ENCODE measurements at places on chromosomes 5 and 9.

DNA sequence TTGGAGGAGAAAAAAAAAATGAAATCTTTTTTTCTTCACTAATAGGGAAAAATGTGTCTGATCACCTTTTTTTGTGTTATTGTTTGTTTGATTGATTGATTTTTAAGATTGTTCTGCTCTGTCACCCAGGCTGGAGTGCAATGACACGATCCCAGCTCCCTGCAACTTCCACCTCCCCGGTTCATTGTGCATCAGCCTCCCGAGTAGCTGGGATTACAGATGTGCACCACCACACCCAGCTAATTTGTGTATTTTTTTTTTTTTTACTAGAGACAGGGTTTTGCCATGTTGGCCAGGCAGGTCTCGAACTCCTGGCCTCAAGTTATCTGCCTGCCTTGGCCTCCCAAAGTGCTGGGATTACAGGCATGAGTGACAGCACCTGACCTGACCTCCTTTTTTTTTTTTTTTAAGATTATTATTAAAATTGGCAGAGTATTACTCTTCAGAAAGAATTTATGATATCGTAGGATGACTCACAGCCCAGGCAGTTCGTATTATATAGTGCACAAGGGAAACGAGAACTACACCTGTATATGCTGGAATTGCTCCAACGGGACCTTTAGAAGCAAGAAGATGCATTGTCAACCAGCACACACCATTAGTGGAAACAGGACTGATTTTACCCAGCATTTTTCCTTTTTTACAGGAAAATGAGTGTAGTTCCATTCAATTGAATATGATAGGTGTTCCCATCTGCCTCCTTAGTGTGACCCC, 27.7 kb downstream of the FUBP3 start:
- no peak for DNase-seq
- H3K4me3 ChIP-seq, result no peak overlapping the region
- H3K27me3 ChIP-seq, result no peaks in the 10 kb centered on the region
- peaks cover 30% of the 10 kb centered on the region for H3K36me3 ChIP-seq
- no peak overlapping the region for H3K27ac ChIP-seq

DNA sequence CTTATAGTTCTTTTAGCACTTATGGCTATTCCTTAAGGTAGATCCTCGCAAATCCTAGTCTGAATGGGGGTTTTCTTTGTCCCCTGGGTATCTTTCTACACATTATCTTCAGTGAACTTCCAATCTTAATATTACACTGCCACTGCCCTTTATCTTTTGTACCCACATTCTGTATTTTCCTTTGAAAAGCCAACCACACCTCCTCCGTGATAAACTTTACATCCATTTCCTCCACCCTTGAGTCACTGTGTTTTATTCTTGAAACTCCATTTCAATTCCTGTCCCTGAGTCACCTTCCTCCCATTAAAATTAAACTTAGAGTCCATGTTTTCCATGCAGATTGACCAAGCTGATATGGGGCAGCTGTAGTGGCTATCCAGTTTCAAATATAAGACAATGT, 43.2 kb upstream of the RICTOR start:
- H3K36me3 ChIP-seq, result peaks cover 63% of the 10 kb centered on the region
- H3K27ac ChIP-seq, result peak overlapping the region; percentile 30
- H3K4me1 ChIP-seq, result peaks cover 19% of the 10 kb centered on the region
- no peak for DNase-seq
- no peaks in the 10 kb centered on the region for H3K27me3 ChIP-seq

GRCh38 chr5:128271859-128272464, 188.4 kb downstream of the SLC12A2 start:
- H3K4me1 ChIP-seq, result no peaks in the 10 kb centered on the region
- H3K27me3 ChIP-seq, result no peaks in the 10 kb centered on the region
- no peak overlapping the region for H3K4me3 ChIP-seq
- no peak for DNase-seq
- no peak overlapping the region for H3K27ac ChIP-seq
- H3K36me3 ChIP-seq, result no peaks in the 10 kb centered on the region

DNA sequence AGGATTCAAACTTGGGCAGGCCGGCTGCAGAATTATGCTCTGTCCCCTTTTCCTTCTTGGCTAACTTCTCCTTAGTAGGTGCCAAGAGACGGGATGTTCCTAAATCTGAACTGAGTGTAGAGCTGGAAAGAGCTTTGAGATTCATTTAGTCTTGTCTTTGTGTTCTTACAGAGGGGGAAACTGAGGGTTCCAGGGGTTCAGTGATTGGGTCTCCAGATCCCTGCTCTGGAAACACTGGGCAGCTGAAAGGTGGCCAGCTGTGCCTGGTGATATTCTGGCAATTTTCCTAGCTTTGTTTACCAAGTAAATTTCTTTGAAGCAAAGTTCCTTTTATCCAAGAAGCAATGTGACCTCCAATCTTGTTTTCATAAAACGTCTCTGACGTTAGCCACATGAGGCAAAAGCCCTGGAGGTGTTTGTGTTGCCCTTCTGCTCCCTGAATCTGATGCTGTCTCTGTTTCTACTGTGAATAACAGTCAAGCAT, 288.7 kb downstream of the ZSWIM6 start:
- H3K36me3 ChIP-seq, result no peaks in the 10 kb centered on the region
- H3K27ac ChIP-seq, result no peak overlapping the region
- H3K27me3 ChIP-seq, result peaks cover 19% of the 10 kb centered on the region
- no peaks in the 10 kb centered on the region for H3K4me1 ChIP-seq
- no peak for DNase-seq
- H3K4me3 ChIP-seq, result no peak overlapping the region

GRCh38 chr9:7130266-7130820, 372.6 kb downstream of the KDM4C start:
- H3K27me3 ChIP-seq, result no peaks in the 10 kb centered on the region
- H3K27ac ChIP-seq, result no peak overlapping the region
- peaks cover 8% of the 10 kb centered on the region for H3K4me1 ChIP-seq

- no peaks in the 10 kb centered on the region for H3K27me3 ChIP-seq
- DNase-seq, result peak; percentile 57
- H3K4me1 ChIP-seq, result no peaks in the 10 kb centered on the region
- H3K36me3 ChIP-seq, result no peaks in the 10 kb centered on the region
These were observed 430.1 kb upstream of the WWC1 start for GRCh38 chr5:167861129-167861927.

DNA sequence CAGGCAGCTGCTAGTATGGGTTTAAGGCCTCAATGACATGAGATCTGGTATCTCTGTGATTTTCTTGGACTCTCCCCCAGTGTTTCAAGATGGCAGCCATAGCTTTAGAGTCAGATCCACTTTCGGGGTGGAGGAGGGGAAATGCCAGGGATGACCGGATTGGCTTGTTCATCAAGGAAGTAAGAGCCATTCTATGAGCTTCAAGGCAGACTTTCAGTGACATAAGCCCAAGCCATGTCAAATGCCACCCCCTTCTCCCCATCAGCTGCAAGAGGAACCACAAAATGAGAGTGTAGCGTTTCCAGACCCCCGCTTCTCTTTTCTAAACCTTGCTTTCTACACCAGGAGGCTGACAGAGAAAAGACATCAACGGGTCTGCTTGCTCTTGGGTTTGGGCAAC, 271.8 kb downstream of the PSAT1 start:
- H3K4me1 ChIP-seq, result no peaks in the 10 kb centered on the region
- no peak overlapping the region for H3K4me3 ChIP-seq
- H3K27me3 ChIP-seq, result no peaks in the 10 kb centered on the region
- H3K27ac ChIP-seq, result no peak overlapping the region
- H3K36me3 ChIP-seq, result no peaks in the 10 kb centered on the region

DNA sequence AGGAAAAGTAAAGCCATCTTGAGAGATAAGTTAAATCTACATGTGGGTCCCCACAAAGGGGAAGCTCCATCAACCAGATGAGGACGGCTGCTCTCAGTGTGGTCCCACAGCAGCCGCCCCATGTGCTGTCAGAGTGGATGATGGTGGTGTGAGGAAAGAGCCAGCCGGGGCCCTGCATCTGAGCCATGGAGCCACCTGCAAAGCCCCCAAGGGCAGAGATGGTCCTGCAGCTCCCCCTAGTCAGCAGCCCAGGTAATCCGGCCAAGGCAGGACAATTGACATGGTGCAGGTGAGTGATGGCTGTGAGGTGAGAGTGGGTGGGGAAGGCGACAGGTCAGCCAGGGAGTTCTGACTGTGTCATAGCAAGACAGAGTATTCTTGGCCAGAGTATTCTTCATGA, 458.8 kb downstream of the ICE1 start:
- H3K27me3 ChIP-seq, result no peaks in the 10 kb centered on the region
- H3K4me1 ChIP-seq, result no peaks in the 10 kb centered on the region
- H3K27ac ChIP-seq, result no peak overlapping the region
- DNase-seq, result no peak
- H3K36me3 ChIP-seq, result no peaks in the 10 kb centered on the region
- no peak overlapping the region for H3K4me3 ChIP-seq

- no peaks in the 10 kb centered on the region for H3K36me3 ChIP-seq
- no peak overlapping the region for H3K27ac ChIP-seq
- no peaks in the 10 kb centered on the region for H3K4me1 ChIP-seq
- DNase-seq, result no peak
These were observed 445.4 kb downstream of the ANXA1 start for GRCh38 chr9:73597039-73597438.

DNA sequence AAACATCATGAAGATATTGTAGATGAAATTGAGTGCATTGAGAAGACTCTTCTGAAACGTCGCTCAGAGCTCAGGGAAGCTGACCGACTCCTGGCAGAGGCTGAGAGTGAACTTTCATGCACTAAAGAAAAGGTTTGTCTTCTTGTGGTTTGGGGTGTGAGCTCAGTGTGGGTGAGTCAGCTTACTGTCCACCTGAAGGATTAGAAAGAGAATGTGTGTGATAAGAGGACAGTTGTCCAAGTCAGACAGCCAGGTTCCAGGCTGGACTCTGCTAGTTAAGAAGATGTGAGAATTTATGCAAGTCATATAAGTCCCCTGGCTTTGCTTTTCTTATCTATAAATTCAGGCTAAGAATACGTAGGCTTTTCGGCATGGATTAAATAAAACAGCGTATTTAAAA, 46.9 kb downstream of the RAB14 start:
- H3K4me3 ChIP-seq, result no peak overlapping the region
- no peak overlapping the region for H3K27ac ChIP-seq
- peaks cover 71% of the 10 kb centered on the region for H3K36me3 ChIP-seq

- no peak for DNase-seq
- no peak overlapping the region for H3K4me3 ChIP-seq
- H3K27ac ChIP-seq, result no peak overlapping the region
- H3K4me1 ChIP-seq, result no peaks in the 10 kb centered on the region
- H3K27me3 ChIP-seq, result peaks cover 9% of the 10 kb centered on the region
These were observed 54.5 kb downstream of the ELOVL7 start for GRCh38 chr5:60789551-60789950.

GRCh38 chr5:138177941-138178515, 402 bp downstream of the BRD8 start:
- H3K4me1 ChIP-seq, result peaks cover 24% of the 10 kb centered on the region
- H3K27ac ChIP-seq, result no peak overlapping the region
- no peak overlapping the region for H3K4me3 ChIP-seq
- H3K27me3 ChIP-seq, result no peaks in the 10 kb centered on the region

- H3K27me3 ChIP-seq, result no peaks in the 10 kb centered on the region
- H3K4me3 ChIP-seq, result no peak overlapping the region
- DNase-seq, result no peak
- H3K27ac ChIP-seq, result no peak overlapping the region
- no peaks in the 10 kb centered on the region for H3K36me3 ChIP-seq
- H3K4me1 ChIP-seq, result no peaks in the 10 kb centered on the region
These were observed 687.4 kb downstream of the PRR16 start for GRCh38 chr5:121151534-121151933.

DNA sequence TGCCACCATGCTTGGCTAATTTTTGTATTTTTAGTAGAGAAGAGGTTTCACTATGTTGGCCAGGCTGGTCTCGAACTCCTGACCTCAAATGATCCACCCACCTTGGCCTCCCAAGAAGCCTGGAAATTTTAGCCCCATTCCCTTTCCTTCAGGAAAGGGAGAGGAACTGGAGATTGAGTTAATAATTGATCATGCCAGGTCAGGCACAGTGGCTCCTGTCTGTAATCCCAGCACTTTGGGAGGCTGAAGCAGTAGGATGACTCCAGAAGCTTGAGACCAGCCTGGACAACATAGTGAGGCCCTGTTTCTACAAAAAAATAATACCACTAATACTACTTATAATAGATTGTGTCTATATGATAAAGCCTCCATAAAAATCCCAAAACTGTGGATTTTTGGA, 124.6 kb downstream of the UNC13B start:
- no peaks in the 10 kb centered on the region for H3K4me1 ChIP-seq
- peaks cover 16% of the 10 kb centered on the region for H3K27me3 ChIP-seq
- DNase-seq, result no peak

- H3K36me3 ChIP-seq, result peaks cover 57% of the 10 kb centered on the region
- H3K27me3 ChIP-seq, result no peaks in the 10 kb centered on the region
- peak; percentile 18 for DNase-seq
- H3K4me3 ChIP-seq, result no peak overlapping the region
- no peak overlapping the region for H3K27ac ChIP-seq
These were observed 85.8 kb downstream of the RIC1 start for GRCh38 chr9:5714501-5715401.

DNA sequence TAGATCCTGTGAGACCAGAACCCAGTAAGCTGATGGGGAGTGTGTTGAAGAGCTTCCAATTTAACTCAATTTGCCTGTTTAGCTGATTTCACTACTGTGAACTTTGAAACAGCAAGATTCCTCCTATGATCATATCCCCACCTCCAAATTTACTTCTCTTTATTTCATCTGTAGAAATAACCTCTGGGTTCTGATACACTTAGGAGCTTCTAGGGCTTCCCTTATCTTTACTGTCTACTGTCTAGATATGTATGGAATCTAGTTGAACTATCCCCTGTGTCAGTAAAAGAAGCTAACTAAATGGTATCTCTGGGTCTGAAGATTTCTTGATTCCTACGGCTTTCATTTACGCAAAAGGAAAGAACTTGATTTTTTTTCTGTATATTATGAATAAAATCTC, 116.8 kb downstream of the GCNT1 start:
- no peak for DNase-seq
- peak overlapping the region; percentile 51 for H3K27ac ChIP-seq
- H3K27me3 ChIP-seq, result peaks cover 3% of the 10 kb centered on the region

DNA sequence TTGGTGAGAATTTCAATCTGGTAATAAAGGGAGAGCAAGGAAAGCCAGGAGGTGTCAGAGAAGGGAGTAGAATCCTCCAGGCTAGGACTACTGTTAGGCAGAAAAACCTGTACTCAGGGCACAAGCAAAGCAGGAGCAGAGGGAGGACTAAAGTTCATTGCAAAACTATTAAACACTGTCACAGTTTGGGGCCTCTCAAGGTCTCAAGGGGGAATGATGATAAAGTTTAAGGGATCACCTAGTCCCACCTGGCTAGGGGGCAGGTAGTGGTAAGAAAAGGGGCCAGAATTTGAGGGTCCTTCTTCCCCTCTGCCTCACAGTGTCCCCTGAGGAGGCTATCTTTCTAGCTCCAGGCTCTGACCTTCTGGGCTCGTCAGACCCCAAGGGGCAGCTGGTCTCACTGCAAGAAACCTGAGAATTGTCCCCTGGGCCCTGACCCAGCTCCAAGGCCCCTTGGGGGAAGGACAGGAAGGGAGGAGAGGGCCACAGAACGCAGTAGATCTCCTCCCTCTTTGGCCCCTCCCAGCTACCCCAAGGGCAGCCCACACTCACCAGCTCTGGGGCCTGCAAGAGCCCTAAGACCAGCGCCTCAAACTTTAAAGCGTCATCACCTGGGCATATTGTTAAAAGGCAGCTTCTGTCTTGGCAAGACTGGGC, 974 bp downstream of the CCDC69 start:
- DNase-seq, result peak; percentile 88
- H3K27ac ChIP-seq, result peak overlapping the region; percentile 83
- peak overlapping the region; percentile 84 for H3K4me3 ChIP-seq
- peaks cover 59% of the 10 kb centered on the region for H3K4me1 ChIP-seq
